ENCODE measurements at places on chromosomes 5 and 9.
A peak's percentile ranks its signal among the peaks of the same experiment; 100 is the strongest.

GRCh38 chr5:138793575-138793974 lies 40.4 kb downstream of the CTNNA1 start:
- DNase-seq: no peak

- no peak for DNase-seq
Measured at GRCh38 chr5:41043109-41043747, 27.9 kb downstream of the MROH2B start.

GRCh38 chr9:3511551-3511950 lies 14.2 kb downstream of the RFX3 start:
- DNase-seq: no peak

DNA sequence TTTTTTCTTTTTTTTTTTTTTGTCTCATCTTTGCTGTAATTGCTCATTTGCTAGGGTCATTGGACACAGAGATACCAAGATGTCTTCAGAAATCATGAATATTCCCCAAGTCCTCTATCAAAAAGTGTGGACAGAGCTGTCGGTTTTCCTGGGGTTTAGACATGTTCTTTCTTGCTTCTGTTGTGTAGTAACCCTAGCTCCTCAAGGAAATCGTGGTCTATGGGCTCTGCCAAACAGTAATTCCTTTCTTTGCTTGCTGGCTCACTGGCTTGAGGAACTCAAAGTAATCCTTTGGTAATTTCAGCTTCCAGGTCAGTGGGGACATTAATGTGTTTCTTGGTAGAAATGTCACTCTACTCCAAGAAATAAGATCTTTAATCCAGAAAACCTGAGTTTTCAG lies 101.7 kb downstream of the TMC1 start:
- no peak for DNase-seq

DNA sequence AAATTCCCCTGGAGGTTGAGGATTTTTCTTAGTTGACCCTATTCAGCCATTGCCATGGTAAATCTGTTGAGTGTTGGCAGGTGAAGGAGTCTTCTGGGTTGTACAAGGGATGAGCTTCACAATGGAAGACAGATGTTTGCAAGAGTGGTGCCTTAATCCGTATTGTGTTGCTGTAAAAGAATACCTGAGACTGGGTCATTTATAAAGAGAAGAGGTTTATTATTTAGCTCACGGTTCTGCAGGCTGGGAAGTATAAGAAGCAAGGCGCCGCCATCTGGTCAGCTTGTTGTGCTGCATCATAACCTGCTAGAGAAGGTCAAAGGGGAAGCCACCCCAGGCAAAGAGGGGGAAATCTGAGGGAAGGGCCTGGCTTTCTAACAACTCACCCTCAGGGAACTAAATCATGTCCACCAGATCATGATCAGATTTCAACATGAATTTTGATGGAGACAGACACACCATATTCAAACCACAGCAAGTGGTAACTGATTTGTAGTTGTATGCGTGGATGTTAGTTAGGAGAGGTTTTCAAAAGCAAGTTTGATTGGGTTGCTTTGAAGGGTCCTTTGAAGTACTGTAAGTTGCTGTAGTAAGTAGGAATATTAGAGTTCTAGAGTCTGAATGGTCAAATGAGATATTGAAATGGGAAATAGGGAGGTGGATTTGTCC lies 2.5 kb downstream of the TNPO1 start:
- DNase-seq: peak; percentile 50

GRCh38 chr9:127161081-127161624 lies 38.7 kb upstream of the ANGPTL2 start:
- DNase-seq: no peak

- DNase-seq: no peak
Measured at GRCh38 chr5:97118261-97119006, 24.0 kb downstream of the LIX1 start.

- DNase-seq: no peak
Measured at GRCh38 chr5:157219491-157220271, 39.0 kb downstream of the ITK start.

GRCh38 chr9:120348951-120349429 lies 231.0 kb downstream of the CDK5RAP2 start:
- DNase-seq: peak; percentile 24

GRCh38 chr9:84862810-84863287 lies 193.3 kb downstream of the NTRK2 start:
- DNase-seq: no peak

- DNase-seq: no peak
Measured at GRCh38 chr5:82622711-82623514, 344.8 kb upstream of the RPS23 start.

DNA sequence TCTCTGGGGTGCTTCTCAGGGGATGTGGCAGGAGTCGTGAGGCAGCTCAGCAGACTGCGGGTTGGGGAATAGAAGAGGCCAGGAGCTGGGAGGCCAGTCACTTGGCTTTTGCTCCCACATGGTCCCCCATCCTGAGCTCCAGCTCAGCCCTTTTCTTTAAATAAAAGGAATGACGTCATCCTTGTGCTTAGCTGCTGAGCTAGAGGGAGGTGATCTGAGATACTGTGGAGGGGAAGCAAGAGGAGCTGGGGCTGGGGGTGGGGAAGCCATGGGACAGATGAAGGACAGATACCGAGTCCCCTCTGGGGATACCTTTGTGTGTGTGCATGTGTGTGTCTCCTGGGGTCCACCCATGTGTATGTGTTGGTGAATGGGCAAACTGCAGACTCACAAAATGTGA lies 89.0 kb upstream of the ARAP3 start:
- peak; percentile 64 for DNase-seq

- DNase-seq: no peak
Measured at GRCh38 chr5:81233080-81233634, at the start of gene CKMT2. Gene CKMT2, plus strand, starts transcription at chr5:81233322. Its CDS starts 17,811 bp downstream, at chr5:81251133.

DNA sequence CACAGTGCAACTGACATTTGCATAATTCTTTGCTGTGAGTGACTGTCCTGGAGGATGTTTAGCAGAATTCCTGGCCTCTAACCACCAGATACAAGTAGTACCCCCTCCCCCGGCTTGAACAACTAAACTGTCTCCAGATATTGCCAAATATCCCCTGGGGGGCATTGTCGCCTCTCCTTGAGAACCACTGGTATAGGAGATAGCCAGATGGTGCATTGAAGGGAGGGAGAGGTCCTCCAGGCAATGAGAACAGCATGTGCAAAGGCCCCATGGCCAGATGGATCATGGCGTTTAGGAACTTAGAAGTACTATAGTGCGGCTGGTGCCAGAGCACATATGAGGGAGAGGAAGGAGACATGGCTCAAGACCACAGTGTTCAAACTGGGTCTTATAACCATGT lies 18.9 kb upstream of the ORM1 start:
- no peak for DNase-seq

- no peak for DNase-seq
Measured at GRCh38 chr5:79581535-79581934, 30.7 kb upstream of the TENT2 start.

DNA sequence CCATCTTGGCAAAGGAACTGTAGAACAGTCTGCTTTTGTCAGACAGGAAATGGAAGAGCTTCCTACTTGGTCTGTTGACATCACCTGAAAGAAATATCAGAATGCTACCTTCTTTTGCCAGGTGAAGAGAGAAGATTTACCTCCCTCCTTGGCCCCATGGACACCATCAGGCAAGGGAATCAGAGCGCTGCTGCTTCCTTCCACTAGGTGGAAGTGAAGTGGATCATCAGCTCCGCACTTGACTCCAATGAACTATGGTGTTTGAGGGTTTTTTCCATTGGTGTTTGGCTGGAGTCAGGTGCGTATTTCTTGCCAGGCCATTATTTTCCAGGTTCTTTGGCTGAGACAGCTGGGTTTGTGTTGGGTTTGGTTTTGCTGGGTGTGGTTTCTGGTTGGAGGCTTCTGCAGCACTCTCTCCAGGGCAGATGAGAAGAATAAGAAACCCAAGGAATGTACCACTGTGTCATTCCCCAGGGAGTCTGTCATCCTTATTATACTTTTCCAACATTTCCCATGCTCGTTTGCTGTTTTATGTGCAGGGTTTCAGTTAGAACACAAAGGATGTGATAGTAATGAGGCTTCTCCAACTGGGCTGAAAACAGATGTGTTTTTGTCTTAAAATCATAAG lies 12.4 kb downstream of the SPATA31E1 start:
- DNase-seq: no peak

DNA sequence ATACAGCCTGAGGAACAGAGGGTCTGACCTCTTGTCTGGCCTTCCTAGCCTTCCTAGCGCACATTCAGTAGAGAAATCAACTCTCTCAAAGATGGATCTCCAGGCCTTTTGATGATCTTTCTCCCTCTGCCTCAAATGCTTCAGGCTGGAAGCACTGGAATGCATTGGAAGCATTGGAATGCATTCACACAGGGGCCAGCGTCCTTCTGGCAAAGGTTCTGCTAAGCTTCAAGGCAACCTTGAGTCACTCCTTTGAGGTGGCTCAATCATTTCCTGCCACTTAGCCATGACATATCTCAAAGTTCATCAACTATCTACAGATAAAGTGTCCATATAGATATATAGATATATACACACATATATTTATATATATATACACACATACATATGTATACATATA lies 42.9 kb downstream of the OR2K2 start:
- no peak for DNase-seq

DNA sequence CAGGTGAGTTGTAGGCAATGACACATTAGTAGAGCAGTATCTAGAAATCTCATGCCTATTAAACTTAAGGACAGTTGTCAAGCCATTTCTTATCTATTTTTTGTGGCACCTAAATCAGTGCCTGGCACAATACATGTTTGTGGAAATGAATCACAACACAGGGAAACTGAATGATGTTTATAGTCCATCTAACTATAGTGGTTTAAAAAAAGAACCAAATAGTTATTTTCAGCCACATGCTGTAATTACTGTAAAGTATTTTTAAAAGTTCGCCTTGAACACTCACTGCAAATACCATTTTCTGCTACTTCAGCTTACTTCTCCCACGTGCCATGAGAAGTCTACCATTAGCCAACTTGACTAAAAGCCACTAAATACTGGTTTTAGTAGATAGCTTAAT lies 21.9 kb downstream of the FNBP1 start:
- no peak for DNase-seq

- DNase-seq: peak; percentile 72
Measured at GRCh38 chr5:19987612-19988361, at the start of gene CDH18. Gene CDH18, minus strand, starts transcription at chr5:19988200. Its CDS starts 149,214 bp downstream, at chr5:19838986.

DNA sequence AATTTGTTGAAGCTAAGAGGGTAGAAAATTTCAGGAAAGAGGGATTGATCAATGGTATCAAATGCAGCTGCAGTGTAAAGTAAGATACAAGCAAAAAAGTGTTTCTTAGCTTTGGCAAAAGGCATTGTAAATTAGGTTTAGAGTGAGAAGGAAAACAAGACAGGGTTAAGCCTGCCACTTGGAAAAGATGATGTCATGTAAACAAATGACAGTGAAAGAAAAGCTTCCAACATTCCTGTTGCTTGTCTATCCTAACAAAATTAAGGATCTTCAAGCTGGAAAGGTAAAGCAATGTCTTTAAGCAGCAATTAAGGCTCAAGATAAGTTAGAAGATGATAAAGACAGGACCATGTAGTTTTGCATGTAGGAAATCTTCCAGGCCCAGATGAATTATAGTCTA lies 139.1 kb upstream of the PPP2R2B start:
- DNase-seq: no peak

DNA sequence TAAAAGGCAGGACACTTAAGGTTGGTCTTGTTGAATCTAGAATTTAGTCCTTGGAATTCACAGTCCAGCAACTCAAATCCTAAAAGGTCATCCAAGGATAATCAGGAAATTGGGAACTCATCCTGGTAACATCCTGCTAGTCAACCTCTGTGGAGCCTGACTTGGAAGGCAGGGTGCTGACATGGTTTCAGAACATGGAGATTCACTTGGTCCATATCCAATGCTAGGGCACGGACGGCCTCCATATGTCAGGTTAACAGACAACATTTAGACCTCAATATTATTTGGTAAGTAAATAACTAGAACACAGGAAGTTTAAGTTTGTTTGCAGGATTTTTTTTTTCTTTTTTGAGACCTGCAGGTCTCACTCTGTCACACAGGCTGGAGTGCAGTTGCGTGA lies 783 bp upstream of the DNAH5 start:
- DNase-seq: no peak

GRCh38 chr5:57368010-57368409 lies 114.6 kb downstream of the ACTBL2 start:
- no peak for DNase-seq

DNA sequence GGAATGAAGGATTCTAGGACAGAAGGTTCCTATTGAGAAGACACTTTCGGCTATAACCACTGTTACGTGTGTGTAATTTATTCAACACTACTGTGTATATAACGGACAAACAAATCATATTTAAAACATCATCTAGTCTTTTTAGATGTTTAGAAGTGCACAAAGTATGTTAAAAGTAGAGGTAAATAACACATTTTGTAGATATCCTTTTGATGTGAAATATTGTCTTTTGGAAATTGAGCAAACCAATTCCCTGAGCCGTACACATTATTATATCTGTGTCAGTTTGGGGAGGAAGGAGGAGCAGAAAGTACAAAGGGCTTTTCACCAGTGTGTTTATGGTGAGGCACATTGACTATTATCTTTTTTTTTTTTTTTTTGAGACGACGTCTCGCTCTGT lies 39.1 kb upstream of the ANKRD18A start:
- no peak for DNase-seq

DNA sequence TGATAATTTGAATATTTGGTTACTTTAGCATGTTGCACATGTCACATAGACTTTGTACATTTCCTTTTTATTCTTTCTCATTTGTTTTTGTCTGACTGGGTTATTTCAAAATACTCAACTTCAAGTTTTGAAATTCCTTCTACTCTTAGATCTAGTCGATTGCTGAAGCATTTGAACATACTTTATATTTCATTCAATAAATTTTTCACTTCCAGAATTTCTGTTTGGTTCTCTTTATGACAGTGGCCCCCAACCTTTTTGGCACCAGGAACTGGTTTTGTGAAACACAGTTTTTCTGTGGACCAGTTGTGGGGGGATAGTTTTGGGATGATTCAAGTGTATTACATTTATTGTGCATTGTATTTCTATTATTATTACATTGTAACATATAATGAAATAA lies 119.8 kb downstream of the COX7C start:
- no peak for DNase-seq

DNA sequence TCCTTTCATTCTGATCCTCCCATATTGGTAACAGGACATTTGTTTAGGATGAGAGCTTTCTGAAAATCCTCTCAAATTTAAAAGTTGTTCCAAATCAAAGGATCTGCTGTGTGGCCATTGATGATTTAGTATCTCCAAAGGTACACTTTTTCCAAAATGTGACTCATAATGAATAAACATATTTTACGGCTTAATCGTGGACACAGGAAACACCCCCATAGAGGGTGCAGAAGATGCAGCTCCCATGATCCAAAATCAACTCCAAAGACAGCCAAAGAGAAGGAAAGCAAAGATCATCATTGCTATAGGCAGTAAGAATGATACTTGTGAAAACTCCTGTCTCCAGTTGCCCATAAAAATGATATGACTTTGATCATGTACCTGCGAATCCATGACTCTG lies 239.7 kb downstream of the PIK3R1 start:
- DNase-seq: no peak
